ENCODE measurements at places on chromosomes 12 and 14.

GRCh38 chr12:121240484-121241101, 30.7 kb downstream of the P2RX4 start:
- DNase-seq: peak; percentile 35

DNA sequence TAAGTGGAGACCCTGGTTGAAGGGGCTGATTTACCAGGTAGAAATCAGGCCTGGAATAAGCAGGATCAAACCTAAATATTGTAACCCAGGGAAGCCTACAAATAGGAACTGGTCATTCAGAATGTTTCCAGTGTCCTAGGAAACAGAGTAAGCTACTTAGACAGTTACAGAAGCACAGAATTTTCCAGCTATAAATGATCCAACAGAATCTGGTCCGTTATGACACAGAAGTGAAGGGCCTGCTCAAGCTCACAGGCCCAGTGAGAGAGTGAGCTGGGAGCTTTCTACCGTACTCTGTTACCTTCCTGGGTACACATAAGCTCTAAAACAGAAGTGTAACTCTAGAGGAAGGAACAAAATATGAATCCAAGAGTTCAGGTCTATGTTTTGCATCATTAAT, 119.1 kb downstream of the TTC7B start:
- no peak for DNase-seq

GRCh38 chr12:26046906-26047305, 77.9 kb downstream of the BHLHE41 start:
- DNase-seq: no peak

DNA sequence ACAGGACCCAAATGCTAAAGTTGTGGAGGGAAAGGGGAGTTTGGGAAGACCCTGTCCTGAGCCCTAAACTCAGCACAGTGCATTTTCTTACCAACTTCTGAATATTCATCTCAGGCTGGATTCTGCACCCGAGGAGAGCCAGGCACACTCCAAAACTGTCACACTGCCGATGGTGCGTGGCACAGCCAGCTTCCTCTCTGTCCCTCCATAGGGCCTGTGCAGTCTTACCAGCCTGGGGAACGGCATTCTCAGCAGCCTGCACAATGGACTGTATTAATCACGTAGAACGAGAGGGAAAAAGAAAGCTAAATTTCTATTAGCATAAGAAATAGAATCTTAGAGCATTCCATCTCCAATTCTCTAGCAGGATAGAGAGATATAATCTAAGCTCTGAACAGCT, 71.3 kb upstream of the GPATCH2L start:
- DNase-seq: no peak

DNA sequence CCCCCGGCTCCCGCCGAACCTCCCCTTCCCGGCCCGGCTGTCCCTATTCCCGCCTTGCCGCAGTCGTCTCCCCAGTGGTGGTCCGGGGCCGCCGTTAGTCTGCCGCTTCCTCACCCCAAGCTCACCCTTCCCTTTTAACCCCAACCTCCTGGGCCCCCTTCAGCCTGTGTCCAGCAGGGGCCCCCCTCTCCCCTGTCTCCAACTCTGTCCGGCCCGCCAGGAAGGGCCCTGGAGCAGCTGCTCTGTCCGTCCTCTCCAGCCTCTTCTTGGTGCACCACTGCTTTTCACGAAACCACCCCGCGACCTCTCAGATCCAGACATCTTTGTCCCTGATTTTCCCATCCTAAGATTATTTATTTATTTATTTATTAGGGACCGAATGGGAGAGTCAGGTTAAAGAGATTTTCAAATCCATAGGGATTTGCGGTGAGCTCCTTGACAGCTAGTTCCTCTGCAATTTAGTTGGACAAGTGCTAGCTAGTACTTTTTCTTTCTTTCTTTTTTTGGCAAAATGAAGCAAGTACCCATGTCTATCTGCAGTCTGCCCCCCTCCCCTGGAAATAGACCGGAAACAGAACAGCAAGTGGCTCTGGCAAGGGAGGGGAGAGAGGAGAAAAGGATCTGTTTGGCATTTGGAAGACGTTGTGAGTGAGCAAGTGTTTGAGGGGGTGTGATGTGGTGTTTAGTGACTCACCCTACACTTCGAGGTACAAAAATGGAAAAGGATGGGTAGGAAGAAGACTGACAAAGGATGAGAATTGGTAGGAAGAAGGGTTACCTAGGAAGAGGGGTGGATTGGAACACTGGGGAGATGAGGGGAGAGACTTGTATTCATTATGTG, 632 bp downstream of the UBR7 start:
- DNase-seq: no peak

DNA sequence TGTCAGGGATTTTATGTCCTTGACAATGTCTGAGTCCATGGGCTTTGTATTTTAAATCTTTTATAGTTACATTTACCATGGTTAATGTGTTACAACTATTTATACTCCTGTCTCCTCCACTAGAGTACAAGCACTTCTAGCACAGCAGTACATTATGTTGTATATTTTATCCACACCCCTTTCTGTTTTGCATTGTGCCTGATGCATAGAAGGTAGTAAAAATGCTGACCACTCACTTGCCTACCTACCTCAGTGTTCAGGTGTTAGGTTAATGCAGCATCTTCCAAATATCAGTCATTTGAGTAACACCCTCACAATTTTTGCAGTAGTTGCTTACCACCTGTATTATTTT, 31.1 kb upstream of the SLC38A2 start:
- DNase-seq: no peak

- peak; percentile 48 for DNase-seq
Measured at GRCh38 chr14:95765051-95765450, 51.1 kb upstream of the TCL1A start.

DNA sequence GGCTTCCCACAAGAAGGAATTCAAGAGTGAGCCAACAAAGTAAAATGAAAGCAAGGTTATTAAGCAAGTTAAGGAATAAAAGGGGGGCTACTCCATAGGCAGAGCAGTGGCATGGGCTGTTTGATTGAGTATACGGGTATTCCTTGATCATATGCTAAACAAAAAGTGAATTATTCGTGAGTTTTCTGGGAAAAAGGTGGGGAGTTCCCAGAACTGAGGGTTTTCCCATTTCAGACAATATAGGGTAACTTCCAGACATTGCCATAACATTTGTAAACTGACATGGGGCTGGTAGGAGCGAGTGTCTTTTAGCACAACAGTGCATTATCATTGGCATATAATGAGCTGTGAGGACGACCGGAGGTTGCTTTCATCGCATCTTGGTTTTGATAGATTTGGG, 2.0 kb upstream of the BCL2L14 start:
- no peak for DNase-seq

GRCh38 chr12:23795494-23795893, 154.0 kb downstream of the SOX5 start:
- DNase-seq: no peak

GRCh38 chr12:5138845-5139244, 95.2 kb downstream of the KCNA5 start:
- DNase-seq: no peak

GRCh38 chr12:124391340-124392261, 96.7 kb downstream of the RFLNA start:
- no peak for DNase-seq

- no peak for DNase-seq
Measured at GRCh38 chr12:132354211-132354981, 25.0 kb upstream of the GALNT9 start.

DNA sequence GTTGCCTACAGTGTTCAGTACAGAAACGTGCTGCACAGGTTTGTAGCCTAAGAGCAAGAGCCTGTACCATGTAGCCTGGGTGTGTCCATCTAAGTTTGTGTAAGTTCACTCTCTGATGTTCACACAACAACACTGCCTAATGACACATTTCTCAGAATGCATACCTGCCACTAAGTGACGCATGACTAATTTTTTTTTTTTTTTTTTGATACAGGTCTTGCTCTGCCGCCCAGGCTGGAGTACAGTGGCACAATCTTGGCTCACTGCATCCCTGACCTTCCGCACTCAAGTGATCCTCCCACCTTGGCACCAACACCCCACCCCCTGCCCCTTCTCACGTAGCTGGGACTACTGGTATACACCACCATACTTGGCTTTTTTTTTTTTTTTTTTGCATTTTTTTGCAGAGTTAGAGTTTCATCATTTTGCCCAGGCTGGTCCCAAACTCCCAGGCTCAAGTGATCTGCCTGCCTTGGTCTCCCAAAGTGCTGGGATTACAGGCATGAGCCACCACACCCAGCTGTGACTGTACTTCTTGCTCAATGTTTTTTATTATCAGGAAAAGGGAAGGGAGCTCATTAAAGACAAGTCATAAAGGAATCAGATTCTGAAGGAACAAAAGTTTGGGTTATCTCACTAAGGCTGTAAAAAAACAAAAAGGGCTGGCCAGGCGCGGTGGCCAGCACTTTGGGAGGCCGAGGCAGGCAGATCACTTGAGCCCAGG, 10.0 kb upstream of the CDC42BPB start:
- no peak for DNase-seq

DNA sequence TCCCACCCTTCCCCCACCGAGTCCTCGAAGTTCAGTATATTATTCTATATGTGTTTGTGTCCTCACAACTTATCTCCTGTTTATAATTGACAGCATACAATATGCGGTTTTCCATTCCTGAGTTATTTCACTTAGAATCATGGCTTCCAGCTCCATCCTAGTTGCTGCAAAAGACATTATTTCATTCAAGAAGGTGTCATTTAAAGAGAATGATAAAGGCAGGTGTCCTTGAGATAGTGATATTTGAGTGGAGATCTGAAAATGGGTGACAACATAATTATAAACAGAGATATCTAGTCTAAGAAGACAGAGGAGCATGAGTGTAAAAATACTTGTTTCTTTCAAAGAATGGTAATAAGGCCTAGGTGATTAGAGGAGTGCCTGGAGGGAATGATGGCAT, 876.8 kb downstream of the SLC6A15 start:
- DNase-seq: no peak

GRCh38 chr12:27013611-27014084, 536 bp downstream of the TM7SF3 start:
- peak; percentile 86 for DNase-seq

GRCh38 chr12:15823360-15824128, 34.4 kb upstream of the EPS8 start:
- no peak for DNase-seq

DNA sequence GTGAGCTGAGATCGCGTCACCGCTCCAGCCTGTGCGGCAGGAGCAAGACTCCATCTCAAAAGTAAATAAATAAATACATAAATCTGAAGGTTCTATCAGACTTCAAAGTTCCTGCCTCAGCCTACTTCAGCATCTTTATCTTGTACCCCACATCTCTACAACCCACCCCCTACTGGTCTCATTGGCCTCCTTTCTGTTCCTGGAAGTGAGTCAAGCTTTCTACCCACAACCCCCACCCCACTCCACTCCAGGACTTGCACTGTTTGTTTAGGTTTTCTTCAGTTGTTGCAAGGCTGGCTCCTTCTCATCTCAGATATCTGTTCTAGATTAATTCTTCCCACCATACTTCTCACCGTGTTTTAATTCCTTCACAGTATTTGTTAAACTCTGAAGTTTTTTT, 714 bp upstream of the PSMC6 start:
- no peak for DNase-seq

DNA sequence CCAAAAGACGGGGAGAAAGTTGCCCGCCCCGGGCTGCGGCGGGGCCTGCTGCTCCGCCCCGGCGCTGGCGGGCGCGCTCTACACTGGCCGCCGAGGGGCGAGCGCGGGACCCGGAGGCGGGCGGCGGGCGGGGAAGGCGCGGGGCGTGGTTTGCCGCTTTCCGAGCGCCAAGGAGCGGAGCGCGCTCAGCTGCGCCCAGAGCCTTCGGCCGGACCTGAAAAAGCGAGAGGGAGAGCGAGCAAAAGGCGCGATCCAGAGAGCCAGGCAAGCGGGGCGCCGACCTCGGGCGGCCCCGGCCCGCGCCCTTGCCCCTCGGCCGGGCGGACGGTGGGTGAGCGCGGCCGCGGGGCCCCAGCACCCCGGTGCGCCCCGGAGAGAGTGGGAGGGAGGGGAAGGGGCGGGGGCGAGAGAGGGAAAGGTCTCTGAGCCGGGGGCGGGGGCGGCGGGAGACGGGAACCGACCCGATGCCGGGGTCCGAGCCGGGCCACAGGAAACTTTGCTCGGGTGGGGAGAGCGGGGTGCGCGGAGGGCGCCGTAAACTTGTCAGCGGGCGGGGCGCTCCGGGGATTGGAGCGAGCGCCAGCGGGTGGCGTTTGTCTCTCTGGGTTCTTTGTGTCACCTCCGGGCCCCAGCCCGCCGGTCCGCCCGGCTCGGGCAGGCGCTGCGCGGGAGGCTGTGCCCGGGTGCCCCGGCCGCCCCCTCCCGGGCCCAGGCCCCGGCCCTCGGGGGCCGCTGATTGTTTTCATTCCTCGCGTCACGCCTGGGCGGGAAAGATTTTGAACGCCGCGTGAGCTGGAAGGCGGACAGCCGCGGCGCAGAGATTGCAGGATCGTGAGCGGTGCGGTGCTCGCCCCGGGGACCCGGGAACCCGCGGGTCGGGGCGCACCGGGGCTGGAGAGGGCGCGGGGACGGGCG, at the start of gene SYNE2:
Gene SYNE2, plus strand, starts transcription at position 188 of the 915 bp plus-strand sequence. CDS start 56,145 bp downstream, outside the sequence.
- peak; percentile 90 for DNase-seq

- DNase-seq: no peak
Measured at GRCh38 chr12:69385038-69385437, 25.5 kb downstream of the YEATS4 start.

- DNase-seq: peak; percentile 66
Measured at GRCh38 chr12:108856428-108857157, 790 bp downstream of the SSH1 start.

GRCh38 chr14:92848887-92849286, 54.8 kb downstream of the GOLGA5 start:
- no peak for DNase-seq

DNA sequence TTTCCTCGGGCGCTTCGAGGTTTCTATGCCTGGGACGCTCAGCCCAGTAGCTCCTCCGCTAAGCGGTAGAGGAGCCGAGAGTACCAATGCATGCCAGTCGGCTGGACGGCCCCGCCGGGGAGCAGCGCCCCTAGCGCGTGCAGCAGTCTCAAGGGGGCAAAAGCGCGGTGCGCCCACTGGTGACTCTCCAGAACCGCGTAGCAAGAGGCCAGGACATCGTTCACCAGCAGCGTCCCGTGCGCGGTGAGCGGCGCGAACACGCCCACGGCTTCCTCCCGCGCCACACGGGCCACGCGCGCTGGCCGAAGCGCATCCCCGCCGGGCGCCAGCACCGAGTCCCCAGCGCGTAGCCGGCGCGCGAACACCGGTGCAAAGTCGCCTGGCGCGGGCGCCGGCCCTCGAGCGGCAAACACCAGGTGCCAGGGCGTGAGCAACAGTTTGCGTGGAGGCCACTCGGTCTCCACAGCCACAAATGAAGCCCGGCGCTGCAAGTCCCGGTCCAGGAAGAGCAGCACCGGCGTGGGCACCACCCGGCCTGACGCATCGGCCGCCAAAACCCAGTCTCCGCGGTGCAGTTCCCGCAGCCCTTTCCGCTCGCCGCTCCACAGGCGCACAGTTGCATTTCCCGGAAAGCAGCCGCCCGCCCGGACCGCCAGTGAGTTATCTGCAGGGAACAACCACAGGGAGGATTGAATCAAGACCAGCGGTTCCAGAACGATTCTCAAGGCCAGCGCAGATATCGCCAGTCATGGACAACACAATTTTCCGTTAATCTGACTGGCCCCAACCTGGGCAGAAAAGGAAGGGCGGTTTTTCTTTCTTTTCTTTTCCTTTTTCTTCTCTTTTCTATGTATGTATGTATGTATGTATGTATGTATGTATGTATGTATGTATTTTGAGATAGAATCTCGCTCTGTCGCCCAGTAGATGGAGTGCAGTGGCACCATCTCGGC, 4.5 kb downstream of the DHH start:
- peak; percentile 73 for DNase-seq
